Amniotic epithelial cell (primary cell): ENCODE measurements at places on chromosomes 6 and 20.

DNA sequence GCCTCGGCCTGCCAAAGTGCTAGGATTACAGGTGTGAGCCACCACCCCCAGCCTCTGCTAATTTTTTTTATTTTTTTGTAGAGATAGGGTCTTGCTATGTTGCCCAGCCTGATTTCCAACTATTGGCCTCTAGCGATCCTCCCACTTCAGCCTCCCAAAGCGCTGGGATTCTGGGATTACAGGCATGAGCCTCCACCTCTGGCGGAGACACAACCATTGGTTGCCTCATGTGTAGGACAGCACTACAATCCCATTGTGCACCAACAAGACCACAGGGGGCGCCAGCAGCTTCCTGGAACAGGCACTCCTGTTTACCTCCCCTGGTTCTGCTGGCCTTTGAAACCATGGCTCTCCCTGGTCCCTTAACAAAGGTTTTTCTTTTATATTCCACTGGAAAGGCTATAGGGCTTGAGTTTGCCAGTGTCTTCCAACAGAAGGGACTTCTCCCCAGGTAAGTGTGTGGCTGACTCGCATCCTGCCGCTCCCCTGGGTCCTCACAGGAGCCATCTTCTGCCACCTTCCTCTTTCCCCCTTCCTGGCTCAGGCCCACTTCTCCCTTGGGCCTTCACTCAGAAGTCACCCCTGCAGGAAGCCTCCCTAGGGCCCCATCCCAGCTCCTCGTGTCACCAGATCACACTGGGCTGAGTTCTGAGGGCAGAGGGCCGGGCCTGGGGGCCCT lies 39.2 kb upstream of the TLDC2 start:
- DNase-seq, result peak; percentile 77

DNA sequence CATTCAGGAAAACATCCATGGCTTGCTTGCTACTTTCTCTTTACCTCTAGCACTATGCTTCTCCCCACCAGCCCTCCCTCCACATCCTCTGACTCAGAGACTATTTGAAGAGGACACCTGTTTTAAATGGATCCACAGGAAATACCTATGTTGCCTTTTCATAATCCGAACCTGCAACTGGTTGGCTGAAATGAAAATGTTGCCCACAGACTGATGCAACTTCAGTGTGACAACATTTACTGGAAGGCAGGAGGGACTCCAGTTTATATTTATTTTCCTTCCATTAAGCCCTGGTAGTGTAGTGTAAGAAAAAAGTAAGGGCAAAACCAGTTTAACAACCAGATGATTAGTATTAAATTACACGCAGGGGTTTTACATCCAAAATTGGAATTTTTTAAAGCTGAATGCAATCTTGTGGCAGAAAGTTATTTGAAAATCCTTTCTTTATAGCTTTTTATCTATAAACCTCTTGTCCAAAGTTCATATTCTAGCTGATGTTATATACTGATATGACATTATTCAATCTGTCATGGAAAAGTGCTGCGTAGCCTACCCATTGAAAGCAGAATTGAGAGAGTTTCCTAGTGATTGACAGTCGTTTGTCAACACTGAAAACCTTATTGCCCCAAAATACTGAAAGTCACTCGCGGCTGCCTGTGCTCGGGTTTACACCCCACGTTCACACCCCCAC lies 881 bp upstream of the AIG1 start:
- DNase-seq, result peak; percentile 66

DNA sequence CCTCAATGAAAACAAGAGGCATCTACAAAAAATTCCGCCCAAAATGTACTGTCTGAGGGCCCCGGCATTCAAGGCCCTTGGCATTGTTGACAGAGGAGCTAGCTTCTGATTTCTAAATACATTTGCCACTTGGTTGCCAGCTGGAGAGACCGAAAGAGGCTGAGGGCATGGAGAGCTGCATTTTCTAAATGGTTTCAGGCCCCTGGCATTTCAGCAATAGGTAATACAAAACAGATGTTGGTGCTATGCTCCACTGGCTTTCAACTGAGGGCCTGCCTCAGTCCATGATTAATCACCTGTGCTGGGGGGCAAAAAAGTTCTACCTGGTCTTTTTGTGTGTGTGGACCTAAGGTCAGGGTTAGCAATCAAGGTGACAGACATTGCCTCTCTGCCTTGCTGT lies 79.5 kb upstream of the ISM1 start:
- DNase-seq, result no peak

DNA sequence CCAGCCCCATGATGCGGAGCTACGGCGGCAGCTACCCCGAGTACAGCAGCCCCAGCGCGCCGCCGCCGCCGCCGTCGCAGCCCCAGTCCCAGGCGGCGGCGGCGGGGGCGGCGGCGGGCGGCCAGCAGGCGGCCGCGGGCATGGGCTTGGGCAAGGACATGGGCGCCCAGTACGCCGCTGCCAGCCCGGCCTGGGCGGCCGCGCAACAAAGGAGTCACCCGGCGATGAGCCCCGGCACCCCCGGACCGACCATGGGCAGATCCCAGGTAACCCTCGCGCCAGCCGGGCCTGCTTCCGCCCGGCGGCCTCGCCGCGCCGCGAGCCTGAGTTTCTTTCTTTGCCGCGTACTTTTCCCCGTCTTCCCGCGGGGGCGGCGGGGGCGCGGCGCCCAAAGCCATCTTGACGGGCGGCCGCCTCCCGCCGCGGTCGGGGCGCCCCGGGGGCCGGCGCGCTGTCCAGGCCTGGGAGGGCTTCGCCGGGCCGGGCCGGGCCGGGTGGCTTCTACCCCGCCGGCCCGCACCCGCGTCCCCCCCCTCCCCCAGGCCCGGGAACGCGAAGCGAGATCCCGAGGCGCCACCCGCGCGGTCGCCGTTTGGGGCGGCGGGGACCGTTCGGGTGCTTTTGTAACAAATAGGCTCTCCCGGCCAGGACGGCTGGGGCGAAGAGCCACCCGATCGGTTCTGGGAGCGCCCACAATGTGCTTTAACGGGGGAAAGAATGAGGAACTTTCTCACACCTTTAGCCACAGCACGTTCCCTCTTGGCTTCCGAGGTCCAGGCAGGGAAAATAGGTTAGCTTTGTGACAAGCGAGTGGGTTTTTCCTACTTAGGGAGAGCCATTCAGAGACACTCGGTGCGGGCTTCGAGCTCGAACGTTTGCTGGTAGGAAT lies 2.3 kb downstream of the ARID1B start:
- no peak for DNase-seq

- DNase-seq, result no peak
Measured at GRCh38 chr6:53767941-53768340, 26.9 kb upstream of the LRRC1 start.

DNA sequence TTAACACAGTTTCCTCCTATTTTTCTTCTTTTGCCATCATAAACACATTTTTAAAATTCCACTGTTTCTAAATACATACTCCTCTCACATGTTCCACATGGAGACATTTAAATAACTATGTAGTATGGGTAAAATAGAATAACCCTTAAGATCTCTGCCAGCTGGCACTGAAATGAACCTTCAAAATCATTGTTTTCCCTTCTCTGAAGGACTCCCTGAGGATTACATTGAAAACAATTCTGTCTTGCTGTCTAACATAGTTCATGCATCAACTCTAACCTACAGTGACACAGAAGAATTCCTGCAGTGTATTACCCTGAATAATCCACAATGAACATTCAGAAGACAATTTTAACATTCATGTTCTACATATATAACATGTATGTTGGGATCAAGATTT lies 1361.8 kb upstream of the CITED2 start:
- DNase-seq, result no peak

DNA sequence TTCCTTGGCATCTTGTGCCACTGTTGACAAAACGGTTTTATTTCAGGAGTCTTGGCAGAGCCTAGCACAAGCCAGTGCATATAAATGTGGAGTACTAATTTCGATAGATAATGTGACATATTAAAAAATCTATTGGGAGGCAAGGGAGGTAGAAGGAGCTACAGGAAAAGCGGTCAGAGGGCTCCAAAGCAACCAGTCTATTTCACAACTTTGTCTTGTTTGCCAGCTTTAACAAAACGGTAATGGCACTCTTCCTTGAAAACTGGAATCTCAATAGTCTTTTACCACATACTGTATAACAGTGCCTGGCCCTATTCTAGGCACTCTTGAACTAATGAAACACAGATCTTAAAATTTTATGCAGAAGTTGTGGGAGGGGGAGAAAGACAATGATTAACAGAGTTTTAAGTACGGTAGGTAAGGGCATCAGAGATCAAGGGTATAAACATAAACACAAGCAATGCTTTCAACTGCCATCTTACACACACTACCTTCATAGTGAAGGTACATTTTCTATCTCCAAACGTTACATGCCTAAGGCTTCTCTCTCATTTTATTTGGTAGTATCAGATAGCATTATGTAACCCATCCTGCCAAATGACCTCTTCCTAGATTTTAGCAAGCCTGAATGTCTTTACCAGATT lies 33.5 kb upstream of the SYNCRIP start:
- DNase-seq, result peak; percentile 37

DNA sequence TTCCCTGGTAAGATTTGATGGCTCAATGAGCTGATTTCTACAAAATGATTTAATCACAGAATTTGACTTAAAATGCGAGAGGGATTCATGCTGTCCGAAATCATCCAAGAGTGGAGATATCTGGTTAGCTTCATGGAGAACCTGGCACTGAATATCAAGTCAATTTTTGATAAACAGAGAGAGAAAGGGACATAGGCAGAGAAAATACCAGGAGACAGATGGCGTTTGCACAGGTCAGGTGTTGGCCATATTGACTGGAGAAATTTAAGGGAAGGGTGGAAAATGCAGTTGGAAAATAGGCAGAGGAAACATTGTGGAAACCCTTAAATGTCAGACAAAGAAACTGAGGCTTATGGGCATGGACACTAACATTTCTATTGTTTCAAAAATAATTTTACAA lies 47.0 kb downstream of the BCAS1 start:
- DNase-seq, result no peak
